H7 (cell line): ENCODE measurements at places on chromosomes 16 and 17. TPM values are rescaled to one million over a fixed set of nuclear protein-coding genes. Genes with fewer than 3 reads are reported as not detected.
A peak's percentile ranks its signal among the peaks of the same experiment; 100 is the strongest.

GRCh38 chr17:44465897-44466296 lies 37.3 kb downstream of the GPATCH8 start:
- no peak for DNase-seq

- DNase-seq = peak; percentile 11
Measured at GRCh38 chr17:12995106-12995895, 22.5 kb downstream of the ELAC2 start.

DNA sequence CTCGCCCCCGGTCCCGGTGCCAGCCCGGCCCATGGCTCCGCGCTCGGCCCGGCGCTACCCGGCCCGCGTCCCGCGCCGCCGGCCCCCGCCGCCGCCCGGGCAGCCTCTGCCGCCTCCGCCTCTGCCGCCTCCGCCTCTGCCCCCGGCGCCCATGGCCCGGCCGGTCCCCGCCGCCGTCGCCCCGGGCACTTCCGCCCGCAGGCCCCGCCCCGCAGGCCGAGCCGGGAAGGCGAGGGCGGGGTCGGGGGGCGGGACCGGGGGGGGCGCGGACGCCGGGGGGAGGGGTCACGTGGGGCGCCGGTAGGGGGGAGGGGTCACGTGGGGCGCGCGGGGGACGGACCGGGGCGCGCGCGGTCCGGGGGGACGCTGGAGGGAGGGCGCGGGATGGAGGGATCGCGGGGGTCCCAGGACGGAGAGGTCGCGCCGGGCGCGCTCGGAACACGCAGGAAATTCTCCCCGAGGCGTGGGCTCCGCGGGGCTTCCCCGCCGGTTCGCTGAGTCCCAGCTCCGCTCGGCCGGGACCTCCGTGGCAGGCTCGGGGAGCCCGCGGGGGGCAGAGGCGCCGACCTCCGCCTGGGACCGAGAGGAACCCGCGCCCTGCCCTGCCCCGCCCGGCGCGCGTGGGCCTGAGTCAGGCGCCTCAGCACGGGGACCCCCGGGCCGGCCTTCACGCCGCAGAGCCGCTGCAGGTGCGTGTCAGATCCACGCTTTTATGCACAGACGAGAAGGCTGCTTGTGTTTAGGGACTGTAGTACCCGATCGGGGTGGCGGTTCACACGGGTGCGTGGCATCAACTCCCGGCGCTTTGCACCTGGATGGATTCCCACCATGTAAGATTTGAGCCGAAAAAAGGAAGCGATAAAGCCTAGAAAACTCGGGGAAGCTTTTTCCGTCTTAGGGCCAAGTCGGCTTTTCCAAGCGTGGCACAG lies at the start of gene PGAP6:
Gene PGAP6, minus strand, starts transcription at position 190 of the 929 bp plus-strand sequence. Its CDS starts 157 bp downstream, at position 33.
- DNase-seq = peak; percentile 97

DNA sequence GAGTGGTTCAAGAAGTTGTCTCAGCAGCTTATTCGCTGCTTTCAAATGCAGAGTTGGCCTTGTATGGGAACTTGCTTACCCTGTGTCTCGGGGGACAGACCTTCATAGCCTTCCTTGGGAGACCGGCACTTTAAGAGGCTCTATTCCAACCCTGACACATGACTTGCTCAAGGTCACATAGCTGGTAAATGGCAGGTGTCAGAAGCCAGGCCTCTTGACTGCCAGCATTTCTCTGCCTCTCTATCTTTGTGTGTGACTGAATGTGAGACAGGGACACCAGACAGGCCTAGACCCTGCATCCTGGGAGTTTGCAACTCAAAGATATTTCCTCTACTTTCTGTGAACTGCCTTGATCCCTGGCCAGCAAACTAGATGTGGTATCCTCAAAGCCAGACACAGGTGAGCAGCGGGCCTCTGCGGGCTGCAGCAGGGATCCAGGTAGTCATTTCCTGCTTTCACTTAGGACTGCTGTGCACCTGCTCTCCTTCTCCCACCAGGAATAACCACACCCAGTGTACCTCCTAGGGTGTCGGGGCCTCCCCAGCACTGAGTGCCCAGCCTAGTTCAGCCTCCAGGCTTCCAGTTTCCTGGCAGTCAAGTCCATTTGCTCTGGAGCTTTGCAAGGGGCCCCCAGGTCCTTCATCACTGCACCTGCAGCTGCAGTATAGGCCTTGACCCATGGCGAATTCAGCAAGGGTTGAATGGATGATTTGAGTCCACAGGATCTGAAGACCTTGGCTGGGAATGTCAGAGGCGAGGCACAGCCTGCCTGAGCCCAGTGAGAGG lies 116.6 kb upstream of the TNRC6C start:
- no peak for DNase-seq

- DNase-seq = no peak
Measured at GRCh38 chr16:82379551-82379950, 209.5 kb upstream of the MPHOSPH6 start.

The PRPSAP1 gene
- total RNA-seq = 51.9 and 56.8 TPM in 2 replicates

GRCh38 chr16:89140401-89140800 lies 31.1 kb upstream of the CDH15 start:
- DNase-seq = no peak

The GFOD2 gene
- 25.3 and 26.2 TPM in 2 replicates for total RNA-seq

DNA sequence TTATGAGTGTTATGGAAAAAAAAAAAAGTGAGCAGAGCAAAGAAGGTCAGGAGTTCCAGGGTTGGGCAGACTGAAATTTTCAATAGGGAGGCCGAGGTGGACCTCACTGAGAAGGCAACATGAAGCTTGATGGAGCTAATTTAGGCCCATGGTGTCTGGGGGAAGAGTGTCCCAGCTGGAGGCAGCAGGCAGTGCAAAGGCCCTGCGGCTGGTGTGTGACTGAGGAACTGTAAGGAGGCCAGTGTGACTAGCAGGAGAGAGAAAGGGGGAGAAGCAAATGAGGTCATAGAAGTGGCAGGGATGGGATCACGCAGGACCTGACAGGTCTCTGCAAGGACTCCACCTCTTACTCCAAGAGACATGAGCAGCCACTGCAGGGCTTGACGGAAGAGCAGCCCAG lies 10.2 kb downstream of the ARHGEF15 start:
- no peak for DNase-seq

DNA sequence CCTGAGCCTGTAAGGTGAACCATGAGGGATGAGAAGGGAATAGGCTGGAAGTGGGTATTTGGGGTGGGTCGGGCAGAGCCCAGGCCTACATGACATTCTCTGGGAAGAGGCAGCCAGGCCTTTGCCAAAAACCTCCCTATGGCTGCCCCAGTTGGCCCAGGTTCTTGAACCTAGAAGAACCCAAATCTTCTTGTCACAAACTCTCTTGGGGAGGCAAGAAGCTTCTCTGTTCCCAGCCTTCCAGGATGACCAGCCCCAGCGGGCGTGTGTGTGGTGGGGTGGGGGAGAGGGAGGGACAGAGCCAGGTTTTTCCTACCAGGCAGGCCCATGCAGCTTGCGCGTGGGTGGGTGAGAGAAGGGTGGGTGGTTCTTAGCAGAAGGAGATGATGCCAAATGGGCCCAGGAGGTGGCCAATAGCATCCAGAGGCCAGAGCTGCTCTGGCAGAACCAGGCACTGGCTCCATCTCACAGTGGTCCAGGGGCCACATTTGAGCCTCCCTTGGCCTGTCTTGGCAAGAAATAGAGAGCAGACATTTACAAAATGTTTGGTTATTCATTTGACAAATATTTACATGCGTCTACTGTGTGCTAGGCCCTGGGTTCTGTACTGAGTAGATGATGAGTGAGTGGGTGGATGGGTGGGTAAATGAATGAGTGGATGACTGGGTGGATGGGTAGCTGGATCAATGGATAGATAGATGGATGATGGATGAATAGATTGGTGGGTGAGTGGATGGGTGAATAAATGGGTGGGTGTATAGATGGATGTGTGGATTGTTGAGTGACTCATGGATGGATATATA lies 44.3 kb upstream of the PLCG2 start:
- DNase-seq = no peak

The GJD3 gene
- 0.38 and 1.2 TPM in 2 replicates for total RNA-seq

- peak; percentile 96 for DNase-seq
Measured at GRCh38 chr16:379183-379960, 2.4 kb downstream of the PGAP6 start.

- peak; percentile 91 for DNase-seq
Measured at GRCh38 chr17:50479522-50480141, 972 bp downstream of the RSAD1 start.

The CA7 gene
- 0.48 and 0.78 TPM in 2 replicates for total RNA-seq

- DNase-seq = no peak
Measured at GRCh38 chr16:73086108-73086507, 38.2 kb upstream of the ZFHX3 start.

- DNase-seq = no peak
Measured at GRCh38 chr17:1947229-1947742, 77.8 kb downstream of the RTN4RL1 start.

- DNase-seq = peak; percentile 29
Measured at GRCh38 chr16:75106351-75107274, 10.0 kb downstream of the LDHD start.

- no peak for DNase-seq
Measured at GRCh38 chr16:69613378-69614154, 47.8 kb downstream of the NFAT5 start.

DNA sequence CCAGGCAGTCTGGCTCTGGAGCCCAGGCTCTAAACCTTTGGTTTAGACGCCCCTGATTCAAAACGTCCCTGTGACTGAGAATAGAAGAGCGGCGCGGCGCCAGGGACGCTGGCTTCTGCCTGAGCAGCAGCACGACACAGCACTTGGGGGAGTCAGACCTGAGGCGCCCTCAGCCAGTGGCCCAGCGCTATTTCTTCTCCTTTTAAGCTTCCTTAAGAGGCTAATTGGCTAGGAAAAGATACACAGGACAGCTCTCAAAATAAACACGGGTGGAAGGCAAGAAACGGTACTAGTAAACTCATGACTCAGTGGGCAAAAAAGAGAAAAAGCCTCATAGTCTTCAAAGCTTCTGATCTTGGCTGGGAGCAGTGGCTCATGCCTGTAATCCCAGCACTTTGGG lies 34.9 kb downstream of the GTF3C1 start:
- no peak for DNase-seq

- no peak for DNase-seq
Measured at GRCh38 chr17:66717641-66718058, 117.3 kb upstream of the CACNG5 start.

DNA sequence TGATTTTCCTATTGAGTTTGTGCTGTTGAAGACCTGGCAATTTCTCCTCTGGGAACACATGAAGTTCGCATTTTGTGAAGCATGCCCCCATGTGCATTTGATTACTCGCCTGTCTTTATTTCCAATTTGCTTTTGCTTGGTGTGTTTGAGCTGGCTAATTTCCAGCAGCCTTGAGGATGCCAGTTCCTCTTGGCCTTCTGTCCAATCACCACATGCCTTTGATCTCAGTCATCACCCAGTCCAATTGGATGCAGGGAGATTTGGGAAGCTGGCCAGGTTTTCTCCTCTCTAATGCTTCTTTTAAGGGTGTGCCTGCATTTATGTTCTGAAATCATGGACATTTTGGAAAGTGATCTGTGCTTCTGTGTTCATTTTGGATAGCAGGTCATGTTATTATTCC lies 3.8 kb upstream of the TMEM100 start:
- no peak for DNase-seq

DNA sequence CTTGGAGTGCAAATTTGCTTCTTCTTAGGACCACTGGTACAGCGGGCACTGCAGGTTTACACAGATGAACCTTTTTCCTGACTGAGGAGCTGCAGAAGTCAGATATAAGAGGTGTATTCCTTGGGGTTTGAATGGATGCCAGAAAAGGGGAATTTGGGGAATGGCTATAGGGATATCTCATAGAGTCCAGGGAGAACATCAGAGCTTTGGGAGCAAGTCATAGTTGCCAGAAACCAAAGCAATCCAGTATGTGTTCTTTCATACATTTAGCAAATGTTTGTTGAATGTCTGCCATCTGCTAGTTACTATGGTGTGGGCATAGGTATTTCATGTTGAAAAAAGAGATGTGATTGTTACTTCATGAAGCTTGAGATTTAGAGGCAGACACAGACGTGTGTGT lies 46.8 kb downstream of the MAP2K4 start:
- no peak for DNase-seq

The TLCD2 gene
- total RNA-seq = 0.04 and 0.45 TPM in 2 replicates

The OR3A3 gene
- not detected in 2 replicates for total RNA-seq

DNA sequence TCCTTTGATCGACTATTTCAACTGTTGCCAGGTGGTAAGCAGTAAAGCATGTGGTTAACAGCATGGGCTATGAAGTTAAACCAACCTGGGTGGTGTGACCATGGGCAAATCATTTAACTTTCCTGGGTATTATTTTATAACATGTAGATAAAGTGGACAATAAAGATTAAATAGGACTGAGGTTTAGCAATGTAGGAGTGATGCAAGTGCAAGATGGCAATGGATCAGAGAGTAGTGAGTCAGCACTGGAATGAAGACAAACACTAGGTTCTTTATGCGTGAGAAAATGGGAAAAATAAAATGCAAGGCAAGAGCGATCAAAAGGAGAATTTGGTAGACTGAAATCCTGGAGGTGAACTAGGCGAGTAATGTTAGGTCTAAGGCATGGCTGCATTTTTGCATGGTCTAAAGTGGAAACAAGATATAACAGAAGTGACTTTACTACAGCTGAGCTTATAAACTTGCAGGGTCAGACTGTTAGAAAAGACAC lies 222.4 kb upstream of the AXIN2 start:
- no peak for DNase-seq

The MT1G gene
- 20.3 and 38.1 TPM in 2 replicates for total RNA-seq

The CMTM2 gene
- total RNA-seq = 0.48 TPM in 1 of 2 replicates, not detected in the other

DNA sequence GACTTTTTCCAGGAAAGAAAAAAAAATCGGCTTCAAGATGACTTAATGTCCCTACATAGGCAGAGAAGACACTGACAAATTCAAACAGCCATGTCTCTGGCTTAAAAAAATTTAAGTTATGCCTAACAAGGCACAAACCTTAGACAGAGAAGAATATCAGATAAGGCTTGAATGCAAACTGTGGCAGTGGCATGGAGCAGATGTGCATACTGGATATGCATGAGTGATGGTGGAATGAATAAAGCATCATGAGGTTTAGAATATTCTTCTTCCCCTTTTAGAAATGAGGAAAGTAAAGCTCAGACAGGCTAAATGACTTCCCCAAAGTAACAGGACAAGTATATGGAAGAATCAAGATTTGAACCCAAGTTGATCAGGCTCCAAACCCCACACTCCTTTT lies 23.2 kb upstream of the WSCD1 start:
- DNase-seq = no peak

- no peak for DNase-seq
Measured at GRCh38 chr17:64196601-64197000, 66.5 kb downstream of the TEX2 start.

The RCVRN gene
- total RNA-seq = not detected in 2 replicates

GRCh38 chr16:75044800-75045361 lies 46.1 kb downstream of the ZNRF1 start:
- DNase-seq = no peak

DNA sequence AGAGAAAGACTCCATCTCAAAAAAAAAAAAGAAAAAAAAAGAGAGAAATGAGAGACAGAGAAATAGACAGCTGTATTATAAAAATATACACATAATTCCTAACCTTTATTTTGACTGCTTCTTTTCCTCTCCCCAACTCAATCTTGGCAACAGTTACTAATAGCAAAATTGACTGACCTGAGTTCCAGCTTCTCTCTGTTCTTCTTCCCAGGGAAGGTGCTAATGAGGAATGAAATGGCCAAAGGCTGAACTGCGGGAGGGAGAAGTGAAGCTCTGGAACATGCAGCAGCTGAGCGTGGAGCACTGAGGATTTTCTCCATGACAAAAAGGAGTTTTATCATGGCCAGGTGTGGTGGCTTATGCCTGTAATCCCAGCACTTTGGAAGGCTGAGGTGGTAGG lies 25.2 kb upstream of the PRKCA start:
- no peak for DNase-seq
